Naive thymus-derived CD4-positive, alpha-beta T cell (primary cell): ENCODE measurements at places on chromosomes 1 and 21. TPM values are rescaled to one million over a fixed set of nuclear protein-coding genes. Genes with fewer than 3 reads are reported as not detected.

DNA sequence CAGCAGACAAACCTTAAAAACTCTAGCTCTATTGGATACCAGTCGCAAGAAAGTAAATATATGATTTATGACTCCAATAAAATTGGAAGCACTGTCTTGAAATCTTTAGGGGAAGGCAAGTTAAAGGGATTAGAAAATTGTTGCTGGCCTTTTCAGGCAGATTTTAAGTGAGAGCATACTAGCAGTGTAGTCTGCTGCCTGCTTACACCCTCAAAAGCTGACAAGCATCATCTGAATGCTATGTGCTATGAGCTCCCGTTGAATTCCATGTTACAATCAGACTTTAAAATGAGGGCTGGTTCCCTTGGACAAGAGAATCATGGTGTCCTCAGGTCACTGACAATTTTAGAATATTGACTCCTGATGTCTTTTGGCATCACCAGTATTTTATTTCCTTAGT is 271.1 kb upstream of the C1orf105 start:
- H3K27me3 ChIP-seq: no peaks in the 10 kb centered on the region
- H3K4me1 ChIP-seq: no peaks in the 10 kb centered on the region
- no peak overlapping the region for H3K27ac ChIP-seq
- no peak overlapping the region for H3K4me3 ChIP-seq
- DNase-seq: no peak

DNA sequence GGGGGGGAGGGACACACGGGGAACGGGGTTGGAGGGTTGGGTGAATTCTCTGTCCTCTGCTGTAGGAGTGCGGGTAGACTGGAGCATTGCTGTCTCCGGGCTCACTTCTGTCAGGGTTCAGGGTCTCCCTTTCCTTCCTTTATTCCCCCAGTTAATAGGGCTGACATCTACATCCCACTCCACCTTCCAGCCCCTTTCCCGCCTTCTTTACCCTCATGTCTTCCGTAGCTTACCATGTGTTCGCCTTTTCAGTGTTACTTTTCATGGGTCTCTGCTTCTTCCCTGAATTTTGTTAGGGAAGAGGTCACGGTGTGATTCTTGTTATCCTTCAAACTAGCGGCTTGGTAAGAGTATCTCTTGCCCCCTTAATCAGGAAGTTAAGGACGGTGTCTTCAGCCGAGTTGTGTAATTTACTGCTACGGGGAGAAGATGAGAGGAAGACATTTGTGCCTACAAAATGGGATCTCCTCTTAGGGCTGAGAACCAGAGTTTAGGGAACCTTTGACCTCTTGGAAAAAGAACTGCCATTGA is 917 bp downstream of the RAP1A start:
- H3K4me3 ChIP-seq: peak overlapping the region; percentile 75
- H3K27me3 ChIP-seq: no peaks in the 10 kb centered on the region
- H3K36me3 ChIP-seq: no peaks in the 10 kb centered on the region

GRCh38 chr1:67827688-67828087 is 5.6 kb downstream of the GNG12 start:
- DNase-seq: no peak
- H3K27me3 ChIP-seq: peaks cover 7% of the 10 kb centered on the region
- no peak overlapping the region for H3K4me3 ChIP-seq
- H3K36me3 ChIP-seq: no peaks in the 10 kb centered on the region

DNA sequence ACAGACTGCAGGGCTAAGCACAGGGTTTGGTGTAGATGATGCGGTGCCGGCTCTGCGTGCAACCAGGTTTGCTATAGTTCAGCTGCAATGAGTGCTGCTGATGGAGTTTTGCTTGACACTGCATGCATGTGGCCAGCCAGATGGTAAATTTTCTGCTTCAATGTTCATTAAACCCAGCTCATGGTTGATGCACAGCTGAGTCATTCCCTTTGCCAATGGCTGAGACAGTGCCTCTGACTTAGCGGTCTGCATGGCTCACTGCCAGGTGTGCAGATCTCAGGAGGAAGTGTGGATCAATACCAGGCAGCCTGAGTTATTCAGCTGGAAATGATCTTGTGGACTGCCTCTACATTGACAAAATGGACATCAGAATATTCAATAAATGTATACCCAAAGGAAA is 172.7 kb upstream of the ZP4 start:
- no peaks in the 10 kb centered on the region for H3K36me3 ChIP-seq
- H3K27ac ChIP-seq: no peak overlapping the region
- no peak for DNase-seq
- no peak overlapping the region for H3K4me3 ChIP-seq
- H3K27me3 ChIP-seq: no peaks in the 10 kb centered on the region

- H3K27me3 ChIP-seq: no peaks in the 10 kb centered on the region
- DNase-seq: no peak
- H3K27ac ChIP-seq: no peak overlapping the region
These were observed 2.5 kb downstream of the C1orf115 start for GRCh38 chr1:220692436-220693228.

Gene FMO1
- not detected in 2 replicates for total RNA-seq

Gene PPIAL4G
- 0.37 TPM for total RNA-seq
